ENCODE measurements at places on chromosomes 5 and 9. TPM values are rescaled to one million over a fixed set of nuclear protein-coding genes. Genes with fewer than 3 reads are reported as not detected.

Gene GRIA1
- 0.42 TPM for total RNA-seq

DNA sequence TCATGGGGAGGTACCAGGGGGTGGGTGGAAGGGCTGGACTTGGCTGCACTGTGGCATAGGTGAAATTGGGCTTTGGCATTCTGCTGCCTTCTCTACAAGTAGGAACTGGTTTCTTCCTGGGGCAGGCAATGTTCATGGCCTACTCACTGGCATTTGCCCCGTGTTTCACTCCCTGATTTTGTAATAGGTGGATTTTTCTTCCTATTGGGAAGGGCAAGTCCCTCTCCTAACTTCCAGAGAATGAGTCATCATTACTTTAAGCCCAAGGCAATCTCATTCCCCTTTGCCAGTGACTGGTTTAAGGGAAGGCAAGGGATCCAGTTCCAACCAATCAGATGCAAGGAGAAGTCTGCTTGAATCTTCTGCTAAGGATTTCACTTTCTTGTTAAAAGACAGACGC is 67.9 kb upstream of the ANKRD55 start:
- DNase-seq = no peak

GRCh38 chr5:71943874-71944273 is 163.4 kb upstream of the MAP1B start:
- no peak for DNase-seq

DNA sequence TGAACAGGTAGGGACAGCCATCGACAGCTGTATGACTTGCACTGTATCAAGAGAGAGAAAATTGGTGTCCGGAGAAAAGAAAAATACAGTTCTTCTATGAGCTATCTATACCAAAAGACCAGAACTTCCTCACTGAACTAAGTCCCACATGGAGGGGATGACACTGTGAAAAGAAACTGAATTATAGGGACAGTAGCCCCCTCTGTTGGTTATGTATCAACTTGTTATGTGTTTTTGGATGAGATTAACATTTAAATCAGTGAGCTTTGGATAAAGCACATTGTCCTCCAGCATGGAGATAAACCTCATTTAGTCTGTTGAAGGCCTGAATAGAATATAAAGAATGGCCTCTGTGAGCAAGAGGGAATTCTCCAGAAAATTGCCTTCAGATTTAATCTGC is 176.6 kb upstream of the SH3GL2 start:
- DNase-seq = no peak
